Activated T-helper 1 cell treated with anti-CD3 and anti-CD28 coated beads, Interleukin-2, amount 50 U/mL, for 16 hours (primary cell): ENCODE measurements at places on chromosomes 4 and X.

- DNase-seq: no peak
Observed at GRCh38 chr4:26062215-26062614, 148.2 kb downstream of the SMIM20 start.

GRCh38 chrX:108070891-108071290 is 20.5 kb downstream of the PSMD10 start:
- no peak for DNase-seq

DNA sequence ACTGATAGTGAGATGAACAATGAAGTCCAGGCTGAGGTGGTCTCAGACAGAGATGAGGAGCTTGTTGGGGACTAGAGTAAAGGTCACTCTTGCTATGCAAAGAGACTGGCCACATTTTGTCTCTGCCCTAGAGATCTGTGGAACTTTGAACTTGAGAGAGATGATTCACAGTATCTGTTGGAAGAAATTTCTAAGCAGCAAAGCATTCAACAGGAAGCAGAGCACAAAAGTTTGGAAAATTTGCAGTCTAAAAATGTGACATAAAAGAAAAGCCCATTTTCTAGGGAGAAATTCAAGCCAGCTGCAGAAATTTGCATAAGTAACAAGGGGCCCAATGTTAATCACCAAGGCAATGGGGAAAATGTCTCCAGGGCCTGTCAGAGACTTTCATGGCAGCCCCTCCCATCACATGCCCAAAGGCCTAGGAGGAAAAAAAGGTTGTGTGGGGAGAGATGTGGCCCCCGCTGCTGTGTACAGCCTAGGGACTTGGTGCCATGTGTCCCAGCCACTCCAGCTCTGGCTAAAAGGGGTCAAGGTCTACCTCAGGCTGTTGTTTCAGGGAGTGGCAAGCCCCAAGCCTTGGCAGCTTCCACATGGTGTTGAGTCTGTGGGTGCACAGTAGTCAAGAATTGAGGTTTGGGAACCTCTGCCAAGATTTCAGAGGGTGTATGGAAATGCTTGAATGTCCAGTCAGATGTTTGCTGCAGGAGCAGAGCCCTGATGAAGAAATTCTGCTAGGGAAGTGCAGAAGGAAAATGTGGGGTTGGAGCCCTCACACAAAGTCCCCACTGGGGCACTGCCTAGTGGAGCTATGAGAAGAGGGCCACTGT is 262.8 kb downstream of the DKK2 start:
- DNase-seq: no peak

DNA sequence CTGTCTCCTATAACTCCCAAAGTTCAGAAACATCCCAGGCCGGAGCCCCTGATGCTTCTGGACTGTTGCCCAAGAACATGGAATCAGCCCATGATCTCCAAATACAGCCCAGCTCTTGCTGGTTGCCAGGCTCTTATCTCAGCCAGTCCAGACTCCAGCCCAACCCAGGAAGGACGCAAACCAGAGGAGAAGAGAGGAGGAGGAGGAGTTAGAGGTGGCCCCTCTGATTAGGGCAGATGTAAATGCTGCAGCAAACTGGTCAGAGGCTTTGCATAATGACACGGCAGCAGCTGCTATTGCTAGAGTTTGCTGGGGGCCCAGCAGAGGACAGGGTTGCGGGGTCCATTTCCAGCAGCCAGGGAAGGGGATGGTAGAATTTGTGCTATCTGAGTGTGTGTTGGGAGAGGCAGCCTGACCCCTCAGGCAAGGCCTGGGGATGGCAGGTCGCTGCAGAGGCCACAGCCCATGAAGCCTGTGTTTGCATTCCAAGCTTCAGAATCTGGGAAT is 4.2 kb upstream of the OTUD5 start:
- no peak for DNase-seq

- DNase-seq: no peak
Observed at GRCh38 chr4:98232202-98232601, 29.0 kb upstream of the RAP1GDS1 start.

DNA sequence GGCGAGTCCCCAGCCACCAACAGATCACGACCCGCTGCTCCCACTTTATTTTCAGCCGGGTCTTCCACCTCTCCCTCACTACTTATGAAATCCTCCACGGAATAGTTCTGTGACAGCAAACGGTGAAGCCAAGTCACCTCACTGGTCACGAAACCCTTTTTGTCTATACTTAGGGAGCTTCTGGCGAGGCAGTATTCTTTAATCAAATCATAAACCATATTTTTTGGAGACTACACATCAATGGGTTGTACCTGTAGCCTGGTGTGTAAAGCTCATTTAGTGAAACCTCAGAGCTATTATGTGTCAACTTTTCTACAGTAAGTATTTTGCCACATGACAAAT is 809 bp upstream of the H2AZ1 start:
- DNase-seq: no peak

GRCh38 chrX:97416461-97416860 is 532.8 kb downstream of the RPA4 start:
- DNase-seq: no peak

GRCh38 chr4:189046642-189047041 is 894.0 kb upstream of the FRG1 start:
- no peak for DNase-seq

- no peak for DNase-seq
Observed at GRCh38 chr4:103754844-103755243, 35.1 kb upstream of the TACR3 start.
